ENCODE measurements at places on chromosomes 3 and 15.

GRCh38 chr15:100900136-100900794 is 18.9 kb upstream of the LRRK1 start:
- DNase-seq: no peak

DNA sequence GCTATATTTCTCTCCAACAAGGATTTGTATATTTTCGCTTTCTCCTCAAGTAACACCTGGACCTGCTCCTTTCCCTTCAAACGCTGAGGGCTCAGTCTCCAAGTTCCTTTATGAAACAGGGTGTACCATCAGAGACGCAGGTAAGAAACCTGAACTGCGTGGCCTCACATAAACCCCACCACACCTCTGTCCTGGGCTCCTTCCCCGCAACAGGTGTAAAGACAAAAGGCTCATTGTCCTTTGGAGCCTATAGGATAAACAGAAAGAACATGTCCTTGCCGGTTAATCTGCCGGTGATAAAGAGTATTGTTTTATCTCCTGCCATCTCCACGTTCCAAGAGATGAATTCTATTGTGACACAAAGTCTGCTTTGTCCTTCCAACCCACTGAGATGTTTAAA is 111.8 kb upstream of the ADAMTS9 start:
- DNase-seq: no peak

DNA sequence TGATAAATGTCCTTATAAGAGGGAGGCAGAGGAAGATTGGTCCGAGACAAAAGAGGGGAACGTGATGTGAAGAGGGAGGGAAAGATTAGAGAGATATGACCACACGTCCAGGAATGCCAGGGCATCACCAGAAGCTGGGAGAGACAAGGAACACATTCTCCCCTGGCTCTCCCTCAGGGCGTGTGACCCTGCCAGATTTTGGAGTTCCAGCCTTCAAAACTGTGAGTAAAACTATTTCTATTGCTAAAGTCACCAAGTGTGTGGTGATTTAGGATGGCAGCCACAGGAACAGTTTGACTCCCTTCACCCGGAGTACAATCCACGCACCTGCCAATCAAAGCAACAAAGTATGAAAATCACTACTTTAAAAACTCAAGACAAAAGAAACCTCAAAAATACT is 32.1 kb upstream of the TJP1 start:
- DNase-seq: no peak

DNA sequence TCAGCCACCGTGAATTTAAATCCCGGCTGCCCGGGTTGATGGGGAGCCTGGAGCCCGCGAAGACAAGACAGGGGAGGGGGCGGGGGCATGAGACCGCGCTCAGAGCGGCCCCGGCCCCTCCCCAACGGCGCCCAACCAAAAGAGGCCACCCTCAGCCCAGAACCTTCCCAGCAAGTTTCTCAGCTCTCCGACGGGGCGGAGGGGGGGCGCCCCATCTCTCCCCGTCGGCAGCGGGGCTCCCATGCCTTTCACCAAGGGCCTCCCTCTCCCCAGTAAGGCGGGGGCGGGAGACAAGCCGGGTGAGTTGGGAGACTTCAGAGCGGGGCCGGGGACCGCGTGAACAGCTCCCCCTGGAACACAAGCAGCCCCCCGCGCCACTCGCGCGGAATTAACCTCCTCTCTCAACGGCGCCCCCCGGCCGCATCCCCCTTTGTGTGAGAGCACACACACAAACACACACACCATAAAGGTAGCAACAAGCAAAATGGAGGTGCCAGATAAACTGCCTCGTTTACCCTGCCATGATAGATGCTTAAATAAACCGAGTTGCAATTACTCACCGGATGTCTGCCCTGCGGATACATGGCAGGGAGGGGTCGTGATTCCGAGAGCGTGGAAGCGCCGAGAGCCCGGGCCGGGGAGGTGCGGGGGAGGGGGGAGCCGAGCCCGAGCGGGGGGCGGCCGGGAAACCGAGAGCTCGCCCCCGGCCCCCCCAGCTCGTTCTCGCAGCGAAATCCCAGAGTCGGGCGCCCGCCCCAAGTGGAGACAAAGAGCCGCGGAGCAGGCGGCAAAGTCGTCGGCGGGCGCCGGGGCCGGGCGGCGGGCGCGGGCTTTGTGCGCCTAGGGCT is 1.3 kb downstream of the TLE3 start:
- no peak for DNase-seq
